ENCODE measurements at places on chromosomes 4 and X.

GRCh38 chr4:40763228-40763716 lies 13.5 kb downstream of the NSUN7 start:
- DNase-seq, result peak; percentile 45

DNA sequence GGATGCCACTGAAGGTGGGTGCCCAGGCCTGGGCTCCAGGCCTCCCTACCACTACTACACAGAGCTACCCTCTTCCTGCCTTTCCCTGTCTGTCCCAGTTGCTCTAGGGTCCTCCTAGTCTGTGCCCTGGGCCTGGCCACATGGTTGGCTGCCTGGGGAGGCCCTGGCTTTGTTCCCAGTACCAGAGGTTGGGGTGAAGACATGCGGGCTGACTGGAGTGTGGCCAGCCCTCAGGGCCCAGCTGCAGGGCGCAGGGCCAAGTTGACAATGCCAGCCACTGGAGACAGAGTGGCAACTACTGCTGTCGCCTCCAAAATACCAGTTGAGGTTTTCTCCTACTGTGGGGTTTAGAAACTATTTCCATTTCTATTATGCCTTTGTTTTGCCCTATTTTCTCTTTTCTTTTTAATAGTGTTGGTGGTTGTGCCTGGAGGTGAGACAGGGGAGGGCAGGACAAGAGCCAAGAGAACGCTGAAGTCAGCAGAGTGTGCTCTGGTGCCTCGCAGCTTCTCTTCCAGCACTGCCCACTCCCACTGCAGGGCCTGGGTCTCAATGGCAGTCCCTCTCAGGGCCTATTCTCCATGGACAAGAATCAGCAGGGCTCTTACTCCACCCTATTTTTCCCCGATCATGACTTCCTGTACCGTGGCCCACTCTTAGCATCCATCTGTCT lies 32.2 kb upstream of the XPNPEP2 start:
- DNase-seq, result no peak

DNA sequence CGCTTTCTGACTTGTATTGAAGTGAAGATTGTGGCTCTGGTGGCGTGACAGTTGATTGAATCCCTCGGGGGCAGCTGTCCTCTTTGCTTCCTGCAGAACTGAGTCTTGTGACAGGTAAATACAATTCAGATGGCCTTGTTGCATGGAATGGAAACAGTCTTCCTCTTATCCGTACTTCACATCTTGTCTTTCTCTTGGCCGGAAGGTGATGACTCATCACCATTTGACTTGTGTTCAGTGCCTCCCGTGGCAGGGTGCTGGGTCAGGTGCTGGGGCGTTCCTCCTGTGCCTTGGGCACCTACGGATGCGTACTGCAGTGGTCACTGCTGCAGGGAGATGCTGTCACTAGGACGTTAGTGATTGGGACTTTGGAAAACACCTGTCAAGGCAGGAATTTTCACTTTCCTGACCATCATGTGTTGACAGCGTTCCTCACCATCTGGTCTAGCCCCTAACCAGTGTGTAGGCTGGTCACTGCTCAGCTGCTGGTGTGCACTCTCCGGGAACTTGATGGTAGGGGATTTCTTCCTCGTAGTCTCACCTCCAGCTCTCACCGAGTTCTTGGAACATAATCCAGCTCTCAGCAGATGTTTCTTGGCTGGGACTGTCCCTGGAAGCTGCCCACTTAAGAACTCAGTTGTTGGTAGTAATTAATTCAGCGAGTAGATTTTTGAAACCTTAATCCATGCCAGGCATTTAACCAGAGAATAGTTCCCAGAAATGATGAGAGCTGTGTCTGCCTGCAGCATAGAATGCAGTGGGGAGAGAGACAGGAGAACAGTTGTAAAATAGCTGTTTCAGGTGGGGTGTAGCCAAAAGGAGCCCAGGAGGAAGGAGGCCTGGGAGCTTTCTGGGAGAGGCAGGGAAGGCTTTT lies 7.2 kb downstream of the TBC1D14 start:
- DNase-seq, result peak; percentile 70

DNA sequence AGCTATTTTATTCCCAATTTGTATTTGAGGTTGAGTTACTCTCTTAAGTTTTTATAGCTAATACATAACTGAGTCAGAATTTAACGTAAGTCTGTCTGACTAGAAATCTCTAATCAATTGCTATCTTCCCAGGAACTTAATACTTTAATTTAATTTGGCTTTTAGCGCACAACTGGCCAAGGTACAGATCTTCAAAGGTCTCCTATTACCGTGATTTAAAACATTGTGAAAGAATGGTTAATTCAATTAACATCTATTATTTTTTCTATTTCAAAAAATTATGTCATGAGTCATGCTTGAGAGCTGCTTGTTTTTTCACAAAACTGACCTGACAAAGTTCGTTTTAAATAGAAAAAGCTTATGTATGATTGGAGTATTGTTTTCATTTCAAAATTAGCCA lies 22.0 kb upstream of the PLA2G12A start:
- no peak for DNase-seq

- no peak for DNase-seq
These were observed 328.5 kb downstream of the PPP3CA start for GRCh38 chr4:101018836-101019235.

GRCh38 chr4:3311095-3311372 lies 18.2 kb downstream of the RGS12 start:
- no peak for DNase-seq

GRCh38 chr4:96183611-96184010 lies 343.7 kb downstream of the PDHA2 start:
- DNase-seq, result no peak

- no peak for DNase-seq
These were observed 34.1 kb downstream of the CNKSR2 start for GRCh38 chrX:21408307-21408706.

- DNase-seq, result peak; percentile 67
These were observed 527 bp downstream of the NOA1 start for GRCh38 chr4:56976837-56977320.

- DNase-seq, result no peak
These were observed 569 bp downstream of the DCK start for GRCh38 chr4:70994069-70994366.

DNA sequence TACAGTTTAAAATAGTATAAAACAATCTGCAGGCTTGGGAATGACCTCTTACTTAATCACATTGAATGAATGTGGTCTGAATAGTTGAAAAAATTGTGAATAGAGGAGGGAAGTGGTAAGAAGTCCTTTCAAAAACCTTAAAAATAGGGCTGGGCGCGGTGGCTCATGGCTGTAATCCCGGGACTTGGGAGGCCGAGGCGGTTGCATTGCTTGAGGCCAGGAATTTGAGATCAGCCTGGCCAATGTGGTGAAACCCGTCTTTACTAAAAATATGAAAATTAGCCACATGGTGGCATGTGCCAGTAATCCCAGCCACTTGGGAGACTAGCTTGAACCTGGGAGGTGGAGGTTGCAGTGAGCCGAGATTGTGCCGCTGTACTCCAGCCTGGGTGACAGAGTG lies 36.5 kb downstream of the HERC3 start:
- no peak for DNase-seq

DNA sequence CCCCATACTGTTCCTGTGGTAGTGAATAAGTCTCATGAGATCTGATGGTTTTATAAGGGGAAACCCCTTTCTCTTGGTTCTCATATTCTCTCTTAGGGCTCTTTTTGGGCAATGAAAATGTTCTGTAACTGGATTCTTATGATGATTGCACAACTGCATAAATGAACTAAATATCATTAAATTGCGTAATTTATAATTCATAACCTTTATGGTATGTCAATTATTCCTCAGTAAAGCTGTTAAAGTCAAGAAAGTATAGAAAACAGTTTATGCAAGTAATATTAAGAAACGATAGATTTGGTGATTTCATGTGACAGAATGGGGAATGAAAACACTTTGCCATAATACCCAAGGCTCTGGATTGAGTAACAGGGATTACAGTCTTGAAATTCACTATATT lies 33.5 kb upstream of the SPANXD start:
- no peak for DNase-seq

DNA sequence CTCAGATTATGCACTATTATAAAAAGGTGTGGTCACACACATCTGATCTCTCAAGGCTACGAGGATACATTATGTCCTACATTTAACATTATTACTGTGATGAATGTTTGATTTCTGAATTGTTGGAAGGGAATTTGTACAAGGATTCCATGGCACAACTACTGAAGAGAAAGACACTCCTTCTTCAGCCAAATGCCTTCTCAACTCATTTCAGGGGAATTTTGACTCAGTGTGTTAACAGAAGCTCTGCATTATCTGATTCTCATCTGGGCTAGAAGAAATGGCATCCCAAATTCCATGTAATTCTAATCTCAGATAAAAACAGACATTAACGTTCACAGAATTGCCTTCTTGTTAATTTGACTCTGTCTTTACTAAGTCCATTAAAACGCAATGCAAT lies 477.7 kb downstream of the PDGFC start:
- DNase-seq, result no peak

DNA sequence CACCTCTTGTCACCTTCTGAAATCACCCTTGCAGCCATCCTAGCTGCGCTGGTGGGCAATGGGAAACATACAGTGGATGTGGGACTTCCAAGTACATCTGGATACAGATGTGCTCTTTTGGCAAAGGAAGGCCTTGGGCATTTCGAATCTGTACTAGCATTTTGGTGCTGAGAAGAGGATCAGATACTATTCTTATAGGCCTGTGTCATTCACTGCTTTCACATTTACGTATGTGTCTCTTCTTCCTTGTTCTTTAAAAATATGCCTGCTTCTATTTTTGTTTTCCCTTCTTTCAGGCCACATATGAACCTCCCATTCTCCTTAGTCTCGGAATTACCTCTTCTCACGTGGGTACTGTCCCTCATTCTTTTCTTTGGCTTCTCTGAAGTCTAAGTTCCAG lies 53.1 kb downstream of the EFNB1 start:
- no peak for DNase-seq

- no peak for DNase-seq
These were observed 226.7 kb upstream of the MAD2L1 start for GRCh38 chr4:120293341-120293740.

GRCh38 chr4:39044956-39045826 lies 13.0 kb upstream of the TMEM156 start:
- no peak for DNase-seq

DNA sequence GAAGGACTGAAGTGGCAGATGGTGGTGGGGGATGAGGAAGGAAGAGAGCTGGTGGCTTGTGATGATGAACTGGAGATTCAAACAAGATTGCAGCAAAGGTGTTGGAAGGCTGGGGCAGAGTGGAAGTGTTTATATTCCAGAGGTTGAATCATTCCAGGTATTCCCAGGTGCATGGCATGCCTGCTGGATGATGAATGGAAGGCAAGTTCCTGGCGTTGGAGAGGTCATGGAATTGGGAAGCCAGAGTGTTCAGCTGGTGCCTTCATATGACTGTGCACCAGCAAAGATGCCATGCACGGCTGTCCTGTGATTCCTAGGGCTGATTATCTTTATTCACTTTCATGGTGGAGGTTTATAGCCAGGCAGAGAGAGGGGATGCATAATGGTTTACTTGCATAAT lies 135.8 kb upstream of the PUDP start:
- no peak for DNase-seq

DNA sequence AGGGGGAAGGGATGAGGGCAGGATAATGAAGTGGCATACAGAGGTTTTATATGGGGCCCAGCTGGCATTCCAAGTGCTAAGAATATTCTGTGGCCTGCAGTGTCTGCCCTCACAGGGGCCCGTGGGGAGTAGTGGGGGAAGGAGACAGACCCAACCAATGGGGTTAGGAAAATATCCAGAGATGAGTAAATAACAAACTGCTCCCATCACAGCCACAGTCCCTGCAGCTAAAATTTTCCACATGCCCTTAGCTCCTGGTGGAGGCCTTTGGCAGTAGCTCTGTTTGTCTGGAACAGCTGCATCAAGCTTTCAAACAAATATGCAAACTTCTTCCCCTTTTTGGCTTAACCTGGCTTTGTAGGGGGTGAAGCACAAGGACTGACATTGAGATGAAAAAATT lies 3.1 kb downstream of the SRPX2 start:
- DNase-seq, result no peak

DNA sequence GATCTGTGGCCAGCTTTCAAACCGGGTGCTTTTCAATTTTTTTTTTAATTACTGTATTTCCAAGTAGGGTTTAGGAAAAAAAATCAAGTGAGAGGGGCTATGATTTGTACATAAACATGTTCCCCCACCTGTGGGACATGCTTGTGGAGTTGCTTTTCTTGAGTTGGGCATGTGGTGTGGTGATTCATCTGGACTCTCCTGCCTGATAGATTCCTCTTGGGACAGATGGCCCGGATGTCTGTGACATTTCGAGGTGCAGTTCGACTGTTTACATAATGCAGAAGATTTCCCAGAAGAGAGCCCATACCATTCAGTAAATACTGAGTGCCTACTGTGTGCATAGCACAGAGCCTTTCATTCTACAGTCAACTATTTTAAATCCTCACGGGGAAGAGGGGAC lies 49.9 kb downstream of the DOCK11 start:
- DNase-seq, result no peak

GRCh38 chr4:174523025-174523693 lies 871 bp upstream of the HPGD start:
- peak; percentile 18 for DNase-seq

- DNase-seq, result no peak
These were observed 4.0 kb downstream of the PPP2R2C start for GRCh38 chr4:6468376-6468775.

Data from activated T-cell treated with anti-CD3 and anti-CD28 coated beads, Interleukin-2, amount 50 U/mL, for 48 hours (primary cell).